ENCODE measurements at places on chromosomes 3 and 15.
A peak's percentile ranks its signal among the peaks of the same experiment; 100 is the strongest.

DNA sequence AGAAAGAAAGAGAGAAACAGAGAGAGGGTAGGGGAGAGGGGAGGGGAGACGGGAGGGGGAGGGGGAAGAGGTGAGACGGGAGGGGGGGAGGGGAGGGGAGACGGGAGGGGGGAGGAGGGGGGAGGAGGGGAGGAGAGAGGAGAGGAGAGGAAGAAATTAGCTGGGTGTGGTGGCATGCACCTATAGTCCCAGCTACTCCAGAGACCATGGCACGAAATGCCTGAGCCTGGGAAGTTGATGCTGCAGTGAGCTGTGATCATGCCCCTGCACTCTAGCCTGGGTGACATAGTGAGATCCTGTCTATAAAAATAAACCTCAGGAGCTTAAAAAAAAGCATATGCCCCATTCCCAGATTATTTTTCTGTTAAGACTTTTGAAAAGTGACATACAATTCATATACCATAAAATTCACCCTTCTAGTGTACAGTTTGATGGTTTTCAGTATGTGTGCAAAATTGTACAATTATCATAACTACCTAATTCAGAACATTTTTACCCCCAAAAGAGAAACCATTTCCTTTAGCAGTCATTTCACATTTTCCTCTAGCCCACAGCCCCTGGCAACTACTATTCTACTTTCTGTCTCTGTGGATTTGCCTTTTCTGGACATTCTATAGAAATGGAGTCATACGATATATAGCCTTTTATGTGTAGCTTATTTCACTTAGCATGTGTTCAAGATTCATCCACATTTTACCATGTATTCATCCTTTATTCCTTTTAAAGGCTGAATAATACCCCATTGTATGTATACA is 699.6 kb downstream of the FHIT start:
- no peak for DNase-seq

GRCh38 chr3:40229963-40230362 is 79.5 kb upstream of the EIF1B start:
- no peak for DNase-seq

GRCh38 chr15:83775738-83776137 is 121.8 kb downstream of the ADAMTSL3 start:
- DNase-seq = no peak

DNA sequence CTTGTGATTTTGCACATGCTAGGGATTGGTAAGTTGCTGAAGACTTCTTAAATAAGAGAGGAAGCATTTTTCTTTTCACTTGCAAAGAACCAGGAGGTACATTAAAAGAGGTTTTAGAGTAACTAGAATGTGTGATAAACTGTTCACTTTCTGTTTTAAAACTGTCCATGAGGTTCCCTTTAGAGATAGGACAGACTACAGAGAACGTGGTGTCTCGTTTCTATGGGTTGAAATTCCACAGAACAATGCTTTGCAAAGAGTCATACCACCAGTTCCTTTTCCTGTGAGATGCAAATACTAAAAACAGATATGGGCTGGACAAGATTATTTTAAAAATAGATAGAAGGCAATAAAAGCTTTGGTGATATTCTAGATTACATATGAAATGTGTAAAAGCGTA is 372.8 kb downstream of the TIGIT start:
- no peak for DNase-seq

DNA sequence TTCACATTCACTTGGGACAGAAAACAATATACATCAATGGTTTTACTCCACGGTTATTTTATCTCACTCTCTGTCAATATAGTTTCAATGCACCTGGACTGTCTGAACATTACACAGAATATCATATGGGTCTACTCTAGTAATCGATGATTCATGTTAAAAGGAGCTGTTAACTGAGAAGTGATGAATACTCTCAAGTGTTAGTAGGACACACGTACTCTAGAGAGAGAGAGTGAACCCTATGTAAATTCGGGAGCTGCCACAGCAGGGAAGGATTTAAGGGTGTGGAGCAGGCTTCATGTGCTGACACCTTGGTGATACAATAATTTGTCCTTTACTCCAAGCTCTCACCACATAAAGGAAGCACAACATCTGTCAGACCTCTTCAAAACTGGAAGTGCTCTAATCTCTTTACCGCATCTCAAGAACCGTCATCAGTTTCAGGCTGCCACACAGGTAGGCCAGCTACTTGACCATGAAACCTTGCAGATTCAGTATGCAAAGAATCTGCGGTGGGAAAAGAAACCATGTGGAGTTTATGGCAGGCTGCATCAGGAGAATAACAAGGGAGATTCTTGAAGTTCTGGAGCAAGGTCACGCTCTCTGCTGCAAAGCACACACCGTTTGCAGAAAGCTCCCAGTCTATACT is 199.2 kb upstream of the TMC3 start:
- no peak for DNase-seq

DNA sequence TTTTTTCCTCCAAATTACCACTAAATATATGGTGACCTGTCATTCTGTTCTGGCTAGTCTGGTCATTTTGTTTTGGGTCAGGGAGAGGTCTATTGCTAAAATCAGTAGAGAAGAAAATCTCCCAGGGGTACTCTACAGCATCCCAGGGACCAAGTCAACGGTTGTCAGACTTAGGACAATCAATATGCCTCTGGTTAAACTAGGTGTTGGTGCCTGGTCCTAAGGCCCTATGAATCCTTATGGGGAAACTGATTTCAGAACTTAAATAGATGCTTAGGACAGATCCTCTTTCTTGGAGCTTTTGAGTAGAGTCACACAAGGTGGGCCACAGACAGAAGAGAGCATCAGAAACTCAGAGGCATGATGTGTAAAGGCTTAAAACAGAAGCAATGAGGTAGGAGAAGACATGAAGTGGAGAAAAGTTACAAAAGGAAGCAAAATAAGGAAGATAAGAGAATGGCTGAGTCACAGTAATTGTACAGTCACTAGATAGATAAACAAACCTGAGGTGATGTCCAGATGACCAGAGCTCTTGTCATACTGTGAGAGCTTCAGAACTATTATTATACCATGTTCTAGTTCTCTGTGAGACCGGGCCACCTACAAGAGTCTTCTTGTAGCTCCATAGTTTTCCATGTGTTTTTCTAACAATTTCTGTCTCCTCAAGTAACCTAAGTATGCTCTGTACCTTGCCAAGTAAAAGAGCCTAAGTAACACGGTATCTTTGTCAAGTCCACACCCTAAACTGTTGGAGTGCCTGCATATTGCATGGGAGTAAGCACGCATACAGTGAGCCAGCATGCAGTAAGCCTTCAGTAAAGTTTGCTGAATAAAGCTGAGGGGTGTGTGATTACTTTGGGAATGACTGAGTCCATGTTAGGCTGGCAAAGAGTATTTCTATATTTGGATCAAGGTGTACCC is 44.6 kb upstream of the LEKR1 start:
- DNase-seq = peak; percentile 59

DNA sequence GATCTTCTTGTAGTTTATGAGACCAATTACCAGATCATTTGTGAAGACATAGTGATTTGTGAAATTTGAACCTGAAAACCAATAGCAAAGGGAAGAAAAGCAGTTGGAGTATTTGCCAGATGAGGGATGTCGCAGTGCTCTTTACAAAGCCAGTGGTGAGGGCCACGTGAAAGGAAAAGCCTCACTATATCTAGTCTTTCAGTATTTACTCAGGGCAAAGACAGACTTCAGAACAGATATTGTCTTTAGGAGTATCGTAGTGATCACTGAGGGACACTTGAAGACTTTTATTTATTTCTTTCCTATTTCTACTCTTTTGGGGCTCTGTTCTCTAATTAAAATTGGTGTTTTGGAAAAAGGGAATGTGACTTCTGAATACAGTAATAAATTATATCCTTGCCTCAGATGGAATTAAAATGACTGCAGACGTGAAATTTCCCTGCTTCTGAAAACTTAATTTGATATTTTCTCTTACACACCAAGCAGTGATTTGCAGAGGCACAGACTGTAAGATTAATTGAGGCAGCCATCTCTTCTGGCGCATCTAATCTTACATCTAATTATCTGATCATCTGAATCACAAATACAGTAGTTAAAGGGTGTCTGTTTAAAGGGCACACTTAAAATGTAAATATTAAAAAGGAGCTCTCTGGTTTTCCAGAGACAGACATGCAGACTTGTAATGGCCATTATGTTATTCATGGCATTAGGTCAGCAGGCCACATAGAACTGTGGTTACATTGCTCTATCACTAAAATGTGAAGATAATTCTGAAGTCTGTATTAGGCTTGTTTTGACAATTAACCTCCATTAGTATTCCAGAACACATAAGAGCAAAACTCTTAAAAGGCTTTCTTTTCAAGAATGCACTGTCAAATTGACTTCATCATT is 193.0 kb upstream of the GOLIM4 start:
- DNase-seq = no peak

- DNase-seq = no peak
These were observed 55.2 kb downstream of the CCDC66 start for GRCh38 chr3:56612146-56612545.

GRCh38 chr3:184567946-184568559 is 6.5 kb downstream of the EPHB3 start:
- peak; percentile 41 for DNase-seq

- DNase-seq = no peak
These were observed 621.4 kb upstream of the ALCAM start for GRCh38 chr3:104745313-104745712.
